ENCODE measurements at places on chromosomes 2 and 18.
A peak's percentile ranks its signal among the peaks of the same experiment; 100 is the strongest.

GRCh38 chr18:55585065-55585919 is 2.7 kb downstream of the TCF4 start:
- DNase-seq: no peak

- no peak for DNase-seq
Observed at GRCh38 chr2:26283606-26284005, 38.9 kb downstream of the HADHB start.

GRCh38 chr2:207101984-207102383 is 63.8 kb downstream of the KLF7 start:
- no peak for DNase-seq

GRCh38 chr2:138722316-138722715 is 57.9 kb downstream of the NXPH2 start:
- DNase-seq: no peak

DNA sequence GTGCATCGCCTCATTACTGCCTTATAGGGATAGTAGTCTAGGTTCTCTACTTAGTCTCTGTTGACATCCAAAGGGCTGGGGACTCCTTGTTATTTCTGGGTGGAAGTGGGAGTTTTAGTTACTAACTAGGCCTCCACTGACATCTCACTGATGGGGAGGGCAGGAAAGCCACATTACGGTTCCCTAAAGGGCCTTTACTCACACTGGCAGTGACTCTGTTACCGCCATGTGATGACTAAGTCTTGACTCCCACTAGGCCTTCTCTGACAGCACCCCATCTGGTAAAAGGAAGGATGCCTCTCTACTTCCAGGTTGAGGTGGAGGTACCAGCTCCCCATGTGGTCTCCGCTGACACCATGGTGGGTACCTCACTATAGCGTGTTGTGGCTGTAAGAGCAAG is 14.0 kb upstream of the BCL2L11 start:
- no peak for DNase-seq

- peak; percentile 57 for DNase-seq
Observed at GRCh38 chr18:45856531-45856930, 31.1 kb downstream of the SIGLEC15 start.
